Activated CD4-positive, alpha-beta memory T cell treated with anti-CD3 and anti-CD28 coated beads for 36 hours (primary cell): ENCODE measurements at places on chromosomes 3 and 15. TPM values are rescaled to one million over a fixed set of nuclear protein-coding genes. Genes with fewer than 3 reads are reported as not detected.

GOLGA8J gene
- not detected for total RNA-seq

WNT5A gene
- not detected for total RNA-seq

EBLN2 gene
- total RNA-seq, result 5.5 TPM

IRAK2 gene
- 8.3 TPM for total RNA-seq

SI gene
- total RNA-seq, result not detected
